Stimulated activated CD4-positive, alpha-beta T cell treated with anti-CD3 and anti-CD28 coated beads, Interleukin-1b, Interleukin-23, amount 100 ng/mL, for 4 hours (primary cell): ENCODE measurements at places on chromosomes 5 and 9.

- DNase-seq: no peak
Measured at GRCh38 chr5:157486221-157486681, 26.2 kb downstream of the NIPAL4 start.

DNA sequence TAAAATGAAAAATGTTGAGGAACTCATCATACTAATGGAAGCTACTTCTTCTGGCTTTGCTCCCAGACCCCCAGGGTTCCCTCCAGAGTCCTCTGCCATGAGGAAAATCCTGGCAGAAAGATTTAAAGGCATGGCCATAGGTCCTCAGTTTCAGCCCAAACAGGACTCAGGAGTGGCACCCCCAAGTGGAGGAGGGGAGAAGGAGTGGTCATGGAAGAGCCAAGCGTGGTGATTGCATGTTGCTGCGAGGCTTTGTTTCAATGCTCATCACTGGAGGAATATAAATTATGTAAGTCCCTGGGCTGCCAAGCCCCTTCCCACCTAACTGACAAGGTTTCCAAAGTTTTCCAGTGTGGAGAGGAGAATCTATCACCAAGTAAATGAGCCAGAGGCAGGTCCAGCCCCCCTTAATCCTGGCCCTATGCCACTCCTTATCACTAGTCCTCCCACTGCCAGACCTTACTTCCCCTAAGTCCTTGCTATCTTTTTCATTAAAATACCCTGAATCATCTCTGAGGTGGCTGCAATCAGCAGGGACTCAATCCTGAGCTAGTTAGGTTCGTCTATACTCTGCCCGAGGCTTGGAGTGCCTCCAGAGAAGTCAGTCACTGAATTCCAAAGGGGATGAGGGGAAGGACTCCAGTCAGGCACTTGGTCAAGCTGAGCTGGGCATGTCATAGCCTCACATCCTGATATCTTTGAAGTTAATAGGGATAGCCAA lies 70.7 kb upstream of the TAF1L start:
- no peak for DNase-seq

DNA sequence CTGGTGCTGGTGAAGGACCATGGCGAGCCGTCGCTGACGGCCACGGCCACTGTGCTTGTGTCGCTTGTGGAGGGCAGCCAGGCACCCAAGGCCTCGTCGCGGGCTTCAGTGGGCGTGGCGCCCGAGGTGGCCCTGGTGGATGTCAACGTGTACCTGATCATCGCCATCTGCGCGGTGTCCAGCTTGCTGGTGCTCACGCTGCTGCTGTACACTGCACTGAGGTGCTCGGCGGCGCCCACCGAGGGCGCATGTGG lies 2.2 kb downstream of the PCDHA10 start:
- no peak for DNase-seq

GRCh38 chr5:9222054-9222976 lies 323.6 kb downstream of the SEMA5A start:
- DNase-seq: no peak

DNA sequence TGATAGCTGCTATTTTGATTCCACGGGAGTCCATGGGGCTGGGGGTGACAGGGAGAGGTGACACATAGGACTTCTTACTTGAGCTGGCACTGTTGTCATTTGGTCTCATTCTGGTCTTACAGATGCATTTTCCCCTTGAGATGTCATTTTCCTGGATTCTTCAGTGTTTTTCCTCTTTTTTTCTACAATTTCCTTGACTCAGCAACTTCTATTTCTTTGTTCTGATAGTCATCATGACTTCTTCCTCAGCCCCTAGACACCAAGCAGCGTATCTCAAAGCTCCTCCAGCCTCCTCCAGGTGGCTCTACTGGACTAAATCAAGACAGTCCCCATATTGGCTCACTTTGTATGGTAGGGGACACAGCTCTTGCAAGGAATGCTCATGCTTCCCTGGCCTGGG lies 16.5 kb downstream of the LVRN start:
- no peak for DNase-seq

DNA sequence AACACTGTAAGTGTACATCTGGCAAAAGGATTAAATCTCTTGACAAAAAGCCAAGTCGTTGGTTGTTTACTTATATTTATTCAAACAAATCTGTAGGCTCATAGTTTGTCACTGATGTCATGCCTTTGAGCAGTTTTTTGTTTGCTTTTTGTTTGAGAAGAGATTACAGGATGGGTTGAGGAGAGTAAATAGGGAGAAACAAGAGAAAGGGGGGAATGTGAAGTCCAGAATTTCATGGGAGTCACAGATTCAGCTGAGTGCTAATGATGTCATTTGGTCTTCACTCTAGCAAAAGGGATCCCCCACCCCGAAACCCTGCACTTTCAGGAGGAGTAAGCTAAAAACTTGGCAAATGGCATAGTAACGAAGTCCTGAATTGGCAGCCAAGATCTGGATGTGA lies 337.4 kb downstream of the GLIS3 start:
- no peak for DNase-seq
